ENCODE measurements at places on chromosomes 2 and 18.
A peak's percentile ranks its signal among the peaks of the same experiment; 100 is the strongest.

DNA sequence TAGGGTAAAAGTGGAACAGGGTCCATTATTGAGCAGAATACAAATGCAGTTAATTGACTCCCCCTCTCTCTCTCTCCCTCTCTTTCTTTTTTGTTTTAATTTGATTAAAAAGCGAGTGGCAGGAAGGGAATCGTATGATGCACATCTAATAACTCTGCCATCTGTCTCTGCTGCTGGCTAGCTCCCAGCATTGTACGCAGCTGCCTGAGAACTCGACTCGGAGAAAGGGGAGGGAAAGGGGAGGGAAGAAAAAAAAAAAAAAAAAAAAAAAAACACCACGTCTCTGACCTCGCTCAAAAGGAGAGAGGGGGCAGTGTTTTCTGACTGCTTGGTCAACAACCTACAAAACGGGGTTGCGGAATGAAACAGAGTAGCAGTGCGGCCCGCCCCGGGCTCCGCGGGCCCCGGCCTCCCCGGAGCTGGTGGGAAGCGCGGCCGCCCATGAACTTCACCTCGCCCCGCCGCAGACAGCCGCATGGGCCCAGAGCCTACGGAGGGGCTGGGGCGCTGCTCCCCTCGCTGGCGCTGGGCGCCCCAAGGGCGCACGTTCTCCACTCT, 265.7 kb downstream of the TCF4 start:
- DNase-seq: peak; percentile 63
- H3K4me1 ChIP-seq: peaks cover 49% of the 10 kb centered on the region
- no peaks in the 10 kb centered on the region for H3K36me3 ChIP-seq
- no peaks in the 10 kb centered on the region for H3K27me3 ChIP-seq
- H3K27ac ChIP-seq: peak overlapping the region; percentile 93
- H3K4me3 ChIP-seq: peak overlapping the region; percentile 79

DNA sequence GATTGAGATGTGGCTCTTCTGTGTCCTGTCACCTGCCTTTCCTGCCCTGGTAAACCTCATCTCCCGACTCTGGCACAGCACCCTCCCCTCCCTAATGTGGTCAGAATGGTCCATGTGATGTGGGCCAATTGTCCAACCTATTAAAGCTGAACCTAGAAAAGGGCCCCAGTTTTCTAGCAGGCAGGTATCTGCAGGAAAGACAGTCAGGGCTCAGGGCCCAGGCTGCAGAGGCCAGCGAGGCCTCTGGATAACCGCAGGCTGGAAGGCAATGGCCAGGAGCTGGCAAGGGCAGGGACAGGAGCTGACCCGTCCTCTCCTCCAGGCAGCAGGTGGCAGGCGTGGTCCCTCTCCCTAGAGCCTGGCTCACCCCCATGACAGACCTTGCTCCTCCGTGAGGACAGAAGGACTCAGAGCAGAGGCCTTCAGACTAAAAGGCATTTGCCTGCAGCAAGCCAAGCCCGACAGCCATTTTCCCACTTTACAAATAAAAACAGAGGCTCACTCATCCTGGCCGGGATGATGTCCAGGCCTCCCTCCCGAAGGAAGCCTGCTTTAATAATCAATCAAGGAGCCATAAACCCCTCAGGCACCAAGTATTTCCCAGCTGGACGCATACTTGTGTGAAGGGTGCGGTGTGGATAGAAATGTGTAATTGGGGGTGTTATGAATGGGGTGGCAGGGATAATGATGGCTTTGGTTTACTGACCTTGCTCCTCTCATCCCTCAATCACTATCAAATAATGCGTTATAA, 107.1 kb downstream of the TWIST2 start:
- H3K36me3 ChIP-seq: no peaks in the 10 kb centered on the region
- no peaks in the 10 kb centered on the region for H3K4me1 ChIP-seq
- no peak overlapping the region for H3K27ac ChIP-seq

DNA sequence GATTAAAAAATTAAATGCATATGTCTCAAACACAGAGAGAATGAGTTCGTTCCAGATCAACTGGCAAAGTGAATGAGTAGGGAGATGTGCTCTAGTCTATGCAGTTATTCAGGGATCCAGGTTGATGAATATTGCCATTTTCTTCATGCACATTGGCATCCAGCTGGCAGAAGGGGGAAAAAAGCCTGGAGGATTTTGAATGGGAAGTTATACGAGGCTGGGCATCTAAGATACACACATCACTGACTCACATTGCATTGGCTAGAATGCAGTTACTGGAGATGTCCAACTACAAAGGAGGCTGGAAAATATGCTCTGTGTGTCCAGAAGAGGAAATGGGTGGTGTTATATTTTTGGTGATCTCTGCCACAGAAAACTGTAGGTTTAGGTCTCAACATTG, 270.9 kb upstream of the FIGN start:
- H3K4me1 ChIP-seq: peaks cover 16% of the 10 kb centered on the region
- H3K27ac ChIP-seq: no peak overlapping the region
- H3K36me3 ChIP-seq: no peaks in the 10 kb centered on the region
- H3K4me3 ChIP-seq: no peak overlapping the region

GRCh38 chr2:198042189-198042588, 237.8 kb downstream of the PLCL1 start:
- no peak for DNase-seq
- H3K36me3 ChIP-seq: no peaks in the 10 kb centered on the region
- H3K4me3 ChIP-seq: no peak overlapping the region
- H3K4me1 ChIP-seq: no peaks in the 10 kb centered on the region

DNA sequence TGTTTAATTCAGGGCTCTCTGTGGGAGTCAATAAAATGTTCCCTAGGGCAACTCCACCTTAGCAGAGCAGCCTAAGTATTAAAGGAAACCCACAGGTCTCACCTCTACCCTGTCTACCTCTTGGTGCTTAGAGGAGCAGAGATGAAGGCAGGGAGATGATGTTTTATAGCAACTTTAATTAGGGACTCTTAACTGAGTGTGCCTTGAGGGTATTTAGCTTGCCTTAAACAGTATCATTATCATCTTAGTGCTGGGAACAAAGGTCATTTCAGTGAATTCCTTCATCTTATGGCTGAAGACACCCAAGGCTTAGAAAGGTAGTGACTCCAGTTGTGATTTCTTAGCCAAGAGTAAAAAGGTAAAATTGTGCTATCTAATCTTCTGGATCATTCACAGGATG, 26.7 kb downstream of the VIL1 start:
- H3K27ac ChIP-seq: no peak overlapping the region
- H3K4me3 ChIP-seq: no peak overlapping the region
- peaks cover 12% of the 10 kb centered on the region for H3K36me3 ChIP-seq
- no peaks in the 10 kb centered on the region for H3K27me3 ChIP-seq

GRCh38 chr18:74803117-74803516, 205.4 kb downstream of the ZNF407 start:
- no peak overlapping the region for H3K27ac ChIP-seq
- no peak overlapping the region for H3K4me3 ChIP-seq
- no peak for DNase-seq
- peaks cover 16% of the 10 kb centered on the region for H3K4me1 ChIP-seq
- H3K27me3 ChIP-seq: no peaks in the 10 kb centered on the region

- no peaks in the 10 kb centered on the region for H3K4me1 ChIP-seq
- no peak overlapping the region for H3K27ac ChIP-seq
- DNase-seq: no peak
- no peaks in the 10 kb centered on the region for H3K36me3 ChIP-seq
Observed at GRCh38 chr2:60466161-60466702, 87.2 kb downstream of the BCL11A start.

DNA sequence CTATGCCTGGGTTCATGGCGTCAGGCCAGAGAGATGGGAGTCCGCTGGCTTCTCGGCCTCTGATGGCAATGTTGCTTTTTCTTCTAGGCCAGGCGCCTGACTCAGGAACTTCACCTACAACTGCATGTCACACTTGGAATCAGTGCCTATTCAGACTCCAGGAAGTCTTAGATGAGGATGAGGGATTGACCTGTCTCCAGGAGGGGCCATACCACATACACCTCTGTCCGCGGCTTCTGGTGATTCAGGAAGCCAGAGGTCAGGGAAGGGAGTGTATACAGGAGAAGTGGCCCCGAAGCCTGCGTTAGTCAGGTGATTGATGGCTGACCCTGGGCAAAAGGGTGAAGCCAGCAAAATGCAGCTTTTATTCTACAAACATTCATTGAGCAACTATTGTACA, 109.1 kb upstream of the RMDN2 start:
- no peak for DNase-seq
- no peaks in the 10 kb centered on the region for H3K36me3 ChIP-seq
- H3K27me3 ChIP-seq: no peaks in the 10 kb centered on the region
- no peaks in the 10 kb centered on the region for H3K4me1 ChIP-seq

DNA sequence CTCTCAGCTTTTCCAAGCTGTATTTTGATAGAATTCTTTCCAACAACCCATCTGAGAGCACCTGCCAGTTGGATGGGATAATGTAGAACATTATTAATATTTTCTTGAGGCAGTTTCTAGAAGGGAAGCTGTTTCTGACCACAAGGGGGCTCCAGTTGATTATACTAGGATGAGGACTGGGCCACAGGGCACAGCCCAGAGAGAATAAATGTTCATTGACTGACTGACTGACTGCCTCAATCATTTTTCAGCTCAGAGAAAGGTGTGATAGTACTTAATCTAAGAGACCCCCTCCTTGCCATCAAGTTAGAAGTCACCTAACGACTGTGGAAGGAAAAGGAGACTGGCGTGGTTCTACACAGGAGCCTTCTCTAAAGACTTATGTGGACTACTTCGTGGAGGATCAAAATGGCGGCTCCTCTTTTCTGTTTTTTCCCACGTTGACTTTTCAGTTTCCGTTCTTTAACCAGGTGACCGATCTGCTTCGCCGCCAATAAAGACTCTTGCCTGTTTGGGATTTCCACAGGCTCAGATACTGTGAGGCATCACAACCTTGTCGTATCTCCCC, 31.9 kb upstream of the CREG2 start:
- no peak overlapping the region for H3K4me3 ChIP-seq
- no peak for DNase-seq
- no peaks in the 10 kb centered on the region for H3K36me3 ChIP-seq

DNA sequence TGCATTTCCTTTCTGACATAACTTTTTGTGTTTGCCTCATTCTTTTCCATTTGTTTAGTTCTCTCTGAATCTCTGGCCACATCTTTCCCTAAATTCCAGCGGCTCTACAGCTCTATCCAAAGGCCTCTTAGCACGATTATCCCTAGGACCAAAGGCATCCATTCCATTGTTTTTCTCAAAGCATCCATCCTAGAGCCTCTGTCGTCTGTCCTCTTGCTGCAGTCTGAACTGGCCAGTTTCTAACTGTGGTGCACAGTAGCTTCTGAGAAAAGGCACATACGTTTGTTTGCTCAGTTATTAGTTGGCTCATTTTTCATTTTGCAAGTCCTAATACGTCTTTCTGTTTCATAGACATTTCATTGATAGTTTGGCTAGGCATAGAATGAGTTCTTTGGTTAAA, 45.7 kb upstream of the TCF7L1 start:
- no peak overlapping the region for H3K4me3 ChIP-seq
- no peaks in the 10 kb centered on the region for H3K4me1 ChIP-seq
- H3K27me3 ChIP-seq: no peaks in the 10 kb centered on the region
- H3K36me3 ChIP-seq: no peaks in the 10 kb centered on the region
- DNase-seq: no peak
- no peak overlapping the region for H3K27ac ChIP-seq

DNA sequence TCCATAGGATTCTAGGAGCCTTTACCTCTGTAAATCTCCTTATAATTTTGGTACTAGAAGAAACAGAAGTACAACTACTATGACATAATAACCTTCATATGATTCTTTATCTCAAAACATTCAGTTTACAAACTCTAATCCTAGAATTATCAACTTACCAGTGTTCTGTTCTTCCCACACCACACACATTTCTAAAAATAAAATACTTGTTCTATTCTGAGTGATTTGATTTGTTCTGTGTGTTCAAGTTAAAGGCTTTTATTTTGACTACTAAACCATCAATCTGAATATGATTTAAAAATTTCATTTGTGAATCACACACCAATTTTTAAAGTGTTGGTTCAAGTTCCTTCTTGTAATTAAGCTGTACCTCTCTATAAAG, 16.0 kb downstream of the CYTIP start:
- no peak for DNase-seq
- no peak overlapping the region for H3K27ac ChIP-seq
- no peak overlapping the region for H3K4me3 ChIP-seq
- no peaks in the 10 kb centered on the region for H3K27me3 ChIP-seq

GRCh38 chr2:120446236-120447126, 100.5 kb downstream of the INHBB start:
- H3K27ac ChIP-seq: no peak overlapping the region
- peaks cover 14% of the 10 kb centered on the region for H3K4me1 ChIP-seq
- no peak for DNase-seq
- no peaks in the 10 kb centered on the region for H3K27me3 ChIP-seq
- no peaks in the 10 kb centered on the region for H3K36me3 ChIP-seq
- H3K4me3 ChIP-seq: no peak overlapping the region

- no peaks in the 10 kb centered on the region for H3K4me1 ChIP-seq
- no peaks in the 10 kb centered on the region for H3K27me3 ChIP-seq
- DNase-seq: no peak
- H3K27ac ChIP-seq: no peak overlapping the region
Observed at GRCh38 chr18:57084331-57085271, 62.3 kb upstream of the BOD1L2 start.

- H3K27ac ChIP-seq: no peak overlapping the region
- no peak for DNase-seq
- no peaks in the 10 kb centered on the region for H3K27me3 ChIP-seq
- no peak overlapping the region for H3K4me3 ChIP-seq
- H3K36me3 ChIP-seq: no peaks in the 10 kb centered on the region
Observed at GRCh38 chr2:210593166-210593565, 36.8 kb downstream of the CPS1 start.

- peaks cover 4% of the 10 kb centered on the region for H3K27me3 ChIP-seq
- H3K4me3 ChIP-seq: no peak overlapping the region
- no peaks in the 10 kb centered on the region for H3K4me1 ChIP-seq
- H3K36me3 ChIP-seq: no peaks in the 10 kb centered on the region
Observed at GRCh38 chr18:59689756-59690155, 7.5 kb downstream of the CCBE1 start.

- no peak overlapping the region for H3K27ac ChIP-seq
- DNase-seq: no peak
- H3K4me1 ChIP-seq: peaks cover 7% of the 10 kb centered on the region
- no peak overlapping the region for H3K4me3 ChIP-seq
- H3K36me3 ChIP-seq: no peaks in the 10 kb centered on the region
Observed at GRCh38 chr18:68177807-68178702, 536.9 kb downstream of the TMX3 start.

GRCh38 chr2:68937346-68938055, 15.2 kb downstream of the GKN2 start:
- DNase-seq: no peak
- H3K27ac ChIP-seq: no peak overlapping the region
- no peaks in the 10 kb centered on the region for H3K36me3 ChIP-seq
- H3K27me3 ChIP-seq: no peaks in the 10 kb centered on the region
- H3K4me1 ChIP-seq: peaks cover 19% of the 10 kb centered on the region

Measured in thoracic aorta (tissue), 2 donors.